ENCODE measurements at places on chromosomes 7 and 10.

DNA sequence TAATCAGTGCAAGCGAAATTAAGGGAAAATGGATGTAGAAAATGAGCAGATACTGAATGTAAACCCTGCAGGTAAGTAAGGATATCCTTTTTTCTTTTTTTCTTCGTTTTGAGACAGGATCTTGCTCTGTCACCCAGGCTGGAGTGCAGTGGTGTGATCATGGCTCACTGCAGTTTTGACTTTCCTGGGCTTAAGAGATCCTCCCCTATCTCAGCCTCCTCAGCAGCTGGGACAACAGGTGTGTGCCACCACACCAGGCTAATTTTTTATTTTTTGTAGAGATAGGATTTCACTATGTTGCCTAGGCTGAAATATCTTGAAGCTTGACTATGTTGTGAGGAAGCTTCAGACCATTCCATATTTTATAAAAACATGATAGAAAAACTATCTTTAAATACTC is 4.3 kb downstream of the PDCD4 start:
- DNase-seq = no peak

- DNase-seq = peak; percentile 86
These were observed 12.7 kb downstream of the IKZF1 start for GRCh38 chr7:50317221-50317678.

DNA sequence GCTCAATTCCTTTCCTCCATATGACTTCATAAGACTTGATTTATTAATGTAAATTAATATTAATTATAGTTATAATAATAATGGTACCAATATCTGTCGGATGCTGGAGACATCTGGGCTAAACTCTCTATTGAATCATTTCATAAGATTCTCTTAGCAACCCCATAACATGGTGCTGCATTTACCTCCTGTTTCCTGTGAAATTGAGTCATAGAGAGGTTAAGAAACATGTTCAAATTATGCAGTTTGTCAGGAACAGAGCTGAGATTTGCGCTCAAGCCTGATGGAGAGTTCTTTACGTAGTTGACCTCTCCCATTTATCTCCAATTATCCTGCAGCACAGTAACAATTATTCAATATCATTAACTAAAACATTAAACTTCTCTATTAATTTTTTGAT is 621.8 kb upstream of the FZD8 start:
- DNase-seq = no peak

DNA sequence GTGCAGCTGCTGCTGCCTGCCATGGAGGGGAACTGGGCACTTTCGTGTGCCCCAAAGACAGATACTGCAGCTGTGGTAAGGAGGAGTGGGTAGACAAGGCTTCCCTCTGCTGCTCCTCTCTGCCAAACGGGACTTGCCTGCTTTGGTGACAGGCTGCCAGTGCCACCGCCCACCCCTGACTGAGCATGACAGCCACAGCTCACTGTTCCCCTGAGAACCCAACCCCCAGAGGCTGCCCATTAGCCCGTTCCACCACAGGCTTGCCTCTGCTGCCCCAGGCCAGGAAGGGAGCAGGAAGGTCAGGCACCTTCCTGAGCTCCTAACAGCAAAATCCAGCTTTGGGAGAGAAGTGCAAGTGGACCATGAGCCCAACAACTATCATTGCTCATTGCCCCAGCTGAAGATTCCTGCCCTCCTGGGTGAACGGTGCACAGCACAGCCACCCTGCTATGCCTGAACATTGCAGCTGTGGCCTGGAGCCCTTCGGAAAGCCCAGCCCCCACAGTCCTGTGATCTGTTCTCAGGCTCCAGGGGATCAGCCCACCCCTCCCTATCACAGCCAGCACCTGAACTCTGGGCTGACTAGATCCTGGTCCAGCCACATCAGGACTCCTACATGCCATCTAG is 58.7 kb upstream of the ANTXRL start:
- DNase-seq = no peak

DNA sequence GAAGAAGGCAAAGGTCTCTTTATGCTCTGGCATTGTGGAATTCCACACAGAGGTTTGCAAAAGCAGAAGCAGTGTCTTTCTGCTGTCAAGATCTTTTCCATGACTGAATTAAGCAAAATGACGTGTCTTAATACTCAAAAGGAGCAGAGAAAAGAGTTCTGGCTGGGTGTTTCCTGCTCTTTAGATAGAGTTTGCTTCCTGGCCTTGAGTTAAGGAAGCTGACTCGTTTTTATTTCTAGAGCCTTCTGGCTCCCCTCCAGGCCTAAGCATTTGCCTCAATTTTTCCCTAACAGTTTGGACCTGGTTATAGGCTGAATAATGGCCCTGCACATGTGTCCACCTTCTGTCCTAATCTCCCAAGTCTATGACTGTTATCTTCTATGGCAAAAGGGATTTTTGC is 21.6 kb downstream of the TAS2R41 start:
- no peak for DNase-seq

DNA sequence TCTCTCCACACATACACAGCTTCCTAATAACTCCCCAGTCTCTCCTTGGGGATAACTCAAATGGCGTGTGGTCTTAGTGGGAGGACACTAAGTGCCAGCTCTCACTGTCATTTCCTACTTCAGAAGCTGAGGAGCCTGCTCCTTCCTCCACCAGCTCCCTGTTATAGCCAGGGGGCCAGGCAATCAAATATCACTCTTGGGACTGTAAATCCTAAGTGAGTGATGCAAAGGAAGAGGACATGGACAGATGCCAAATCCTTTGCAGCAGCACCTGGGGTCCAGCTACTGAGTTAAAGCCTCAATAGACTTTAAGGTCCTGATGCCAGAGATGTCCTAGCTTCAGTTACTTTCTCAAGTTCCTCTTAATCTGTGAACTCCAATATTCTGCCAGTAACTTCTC is 34.1 kb downstream of the SEM1 start:
- DNase-seq = no peak

DNA sequence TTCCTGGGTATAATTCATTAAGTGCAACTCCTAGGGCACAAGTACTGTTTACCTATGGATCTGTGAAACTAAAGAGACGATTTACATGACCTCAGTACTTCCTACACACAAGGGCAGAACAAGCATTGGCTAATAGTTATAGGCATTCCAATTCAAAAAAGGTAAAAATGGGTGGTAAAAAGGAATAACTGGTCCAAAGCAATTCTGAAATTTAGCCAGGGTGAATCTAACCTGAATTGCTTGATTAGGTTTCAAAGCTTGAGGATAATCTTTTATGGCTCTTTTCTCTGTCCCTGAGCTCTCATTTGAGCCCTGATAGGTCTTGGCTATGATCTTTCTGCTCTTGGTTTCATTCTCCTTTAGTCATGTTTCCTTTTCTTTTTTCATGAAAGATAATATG is 52.3 kb upstream of the CALCR start:
- DNase-seq = no peak

GRCh38 chr7:41098402-41098801 is 604.5 kb downstream of the INHBA start:
- no peak for DNase-seq

DNA sequence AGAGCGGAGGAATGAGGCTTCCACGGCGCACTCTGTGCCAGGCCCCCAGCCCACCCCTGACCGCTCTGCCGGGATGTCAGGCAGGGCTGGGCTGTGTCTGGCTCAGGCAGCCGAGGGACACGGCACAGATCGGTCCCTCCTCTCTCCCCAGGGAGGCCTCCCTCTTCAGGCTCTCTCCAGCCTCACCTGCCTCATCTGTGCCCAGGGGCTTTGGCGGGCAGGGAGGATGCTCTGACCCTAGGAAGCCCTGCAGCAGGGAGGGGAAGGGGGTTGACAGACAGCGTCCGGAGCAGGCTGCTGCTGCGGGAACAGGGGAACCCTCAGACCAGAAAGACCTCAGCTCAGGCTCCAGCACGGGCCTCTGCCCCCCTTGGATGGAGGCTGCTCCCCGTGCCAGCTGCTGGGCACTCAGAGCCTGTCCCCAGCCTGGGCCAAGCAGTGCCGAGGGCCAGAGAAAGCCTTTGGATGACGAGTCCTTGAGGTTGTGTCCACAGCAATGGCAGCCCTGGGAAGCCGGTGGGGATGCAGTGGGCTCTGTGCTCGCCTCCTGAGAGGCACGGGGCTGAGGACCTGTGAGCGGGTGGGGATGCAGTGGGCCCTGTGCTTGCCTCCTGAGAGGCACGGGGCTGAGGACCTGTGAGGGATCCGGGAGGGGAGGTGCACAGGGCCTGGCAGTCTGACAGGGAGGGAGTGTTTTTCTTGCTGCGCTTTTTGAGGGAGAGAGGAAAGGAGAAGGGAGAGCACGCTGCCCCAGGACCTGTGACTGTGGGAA is 66.9 kb downstream of the FOXL3 start:
- DNase-seq = no peak

- DNase-seq = no peak
These were observed 66.0 kb upstream of the VIPR2 start for GRCh38 chr7:159210581-159211235.

GRCh38 chr7:155448632-155449007 is 9.3 kb upstream of the EN2 start:
- peak; percentile 15 for DNase-seq

DNA sequence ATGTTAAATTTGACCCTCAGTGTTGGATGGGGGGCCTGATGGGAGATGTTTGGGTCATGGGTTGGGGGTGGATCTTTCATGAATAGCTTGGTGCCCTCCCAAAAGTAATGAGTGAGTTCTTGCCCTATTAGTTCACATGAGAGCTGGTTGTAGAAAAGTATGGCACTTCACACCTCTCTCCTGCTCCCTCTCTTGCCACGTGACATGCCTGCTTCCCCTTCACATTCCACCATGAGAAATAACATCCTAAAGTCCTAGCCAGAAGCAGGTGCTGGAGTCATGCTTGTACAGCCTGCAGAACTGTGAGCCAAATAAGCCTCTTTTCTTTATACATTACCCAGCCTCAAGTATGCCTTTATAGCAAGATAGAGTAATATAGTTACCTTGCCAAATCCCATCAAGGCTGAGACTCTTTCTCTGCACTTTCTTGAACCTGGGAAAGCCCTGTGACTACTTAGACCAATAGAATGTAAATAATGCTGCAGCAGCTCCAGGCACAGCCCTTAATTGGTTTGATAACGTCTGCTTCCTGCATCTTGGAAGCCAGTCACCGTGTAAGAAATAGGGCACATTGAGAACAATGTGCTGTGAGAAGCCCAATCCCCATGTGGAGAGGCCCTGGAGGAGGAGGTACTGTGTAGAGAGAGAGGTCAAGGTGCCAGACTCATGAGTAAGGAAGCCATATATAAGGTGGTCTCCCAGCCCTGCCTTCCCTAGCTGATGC is 88.0 kb upstream of the NAMPT start:
- DNase-seq = no peak

DNA sequence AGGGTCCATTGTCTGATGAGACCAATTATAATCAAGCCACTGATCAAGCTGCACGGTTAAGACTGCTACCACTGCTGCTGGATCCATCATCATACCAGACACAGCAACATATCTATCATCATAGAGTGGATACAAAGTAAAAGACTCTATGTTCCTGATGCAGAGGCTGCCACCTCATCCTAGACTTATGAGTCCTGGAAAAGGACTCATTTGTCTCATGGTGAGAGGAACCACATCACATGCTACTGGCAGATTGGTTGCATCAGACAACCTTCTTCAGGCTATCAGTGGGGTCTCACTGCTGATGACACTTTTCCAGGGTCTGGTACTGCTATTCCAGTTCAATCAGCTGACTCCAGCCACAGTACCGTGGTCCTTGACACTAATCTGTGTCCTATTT is 79.0 kb downstream of the ABI1 start:
- no peak for DNase-seq

- no peak for DNase-seq
These were observed 24.9 kb downstream of the RCC1L start for GRCh38 chr7:75048435-75049379.

DNA sequence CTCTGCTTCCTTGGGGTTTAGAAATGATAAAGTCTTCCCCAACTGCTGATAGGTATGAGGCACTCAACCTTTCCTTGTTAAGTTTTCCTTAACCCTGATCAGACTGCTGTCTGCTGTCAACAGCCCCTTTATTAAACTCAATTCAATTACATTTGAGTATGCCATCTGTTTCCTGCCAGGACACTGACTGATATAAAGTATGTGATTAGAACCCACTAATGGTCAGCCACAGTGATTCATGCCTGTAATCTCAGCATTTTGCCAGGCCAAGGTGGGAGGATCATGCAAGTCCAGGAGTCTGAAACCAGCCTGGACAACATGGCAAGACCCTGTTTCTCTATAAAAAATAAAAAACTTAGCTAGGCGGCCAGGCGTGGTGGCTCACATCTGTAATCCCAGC is 18.1 kb downstream of the BAZ1B start:
- no peak for DNase-seq

DNA sequence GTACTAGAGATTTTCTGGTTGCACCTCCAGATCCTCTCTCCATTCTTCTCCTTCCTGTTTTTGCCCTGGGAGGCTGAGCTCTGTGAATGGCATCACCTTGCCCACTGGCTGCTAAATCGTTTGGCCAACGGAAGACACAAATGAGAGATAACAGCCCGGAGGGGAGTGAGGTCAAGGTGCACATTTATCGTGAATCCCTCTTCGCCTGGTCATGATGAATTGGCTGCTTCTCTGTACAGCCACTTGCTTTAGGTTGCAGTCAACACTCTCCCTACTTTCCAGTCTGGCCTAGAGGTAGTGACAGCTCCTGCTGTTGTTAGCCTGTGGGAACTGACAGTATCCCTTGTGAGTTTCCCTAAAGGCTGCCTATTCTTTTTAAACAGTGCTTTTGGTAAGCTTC is 85.4 kb upstream of the CHCHD3 start:
- no peak for DNase-seq

- DNase-seq = peak; percentile 25
These were observed 2.8 kb downstream of the MPP7 start for GRCh38 chr10:28300027-28300426.

DNA sequence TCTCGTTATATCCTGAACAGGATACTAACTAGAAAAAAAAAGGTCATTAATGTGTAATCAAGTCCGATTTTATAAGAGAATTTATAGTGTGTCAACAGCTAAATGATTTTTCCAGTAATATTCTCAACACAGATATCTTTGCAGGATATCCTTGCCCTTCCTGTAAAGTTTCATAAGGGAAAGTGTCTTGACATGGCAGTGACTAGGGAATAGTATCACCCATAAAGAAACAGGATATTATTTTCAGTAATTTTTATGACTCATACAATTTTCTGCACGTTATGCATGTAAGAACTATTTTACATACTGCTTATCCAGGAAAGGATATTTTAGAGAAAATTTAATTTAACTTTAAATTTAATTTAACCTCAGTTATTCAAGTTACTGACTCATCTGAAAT is 19.5 kb upstream of the PNLIP start:
- no peak for DNase-seq

Measured in B cell (primary cell).